Colonic mucosa (tissue), 4 donors: ENCODE measurements at places on chromosomes 7 and 10. TPM values are rescaled to one million over a fixed set of nuclear protein-coding genes. Genes with fewer than 3 reads are reported as not detected.

- no peaks in the 10 kb centered on the region for H3K27me3 ChIP-seq
- peak; percentile 23 for DNase-seq
- H3K4me1 ChIP-seq, result no peaks in the 10 kb centered on the region
- H3K4me3 ChIP-seq, result no peak overlapping the region
- H3K27ac ChIP-seq, result no peak overlapping the region
These were observed 75.1 kb downstream of the EBF3 start for GRCh38 chr10:129888784-129889616.

DNA sequence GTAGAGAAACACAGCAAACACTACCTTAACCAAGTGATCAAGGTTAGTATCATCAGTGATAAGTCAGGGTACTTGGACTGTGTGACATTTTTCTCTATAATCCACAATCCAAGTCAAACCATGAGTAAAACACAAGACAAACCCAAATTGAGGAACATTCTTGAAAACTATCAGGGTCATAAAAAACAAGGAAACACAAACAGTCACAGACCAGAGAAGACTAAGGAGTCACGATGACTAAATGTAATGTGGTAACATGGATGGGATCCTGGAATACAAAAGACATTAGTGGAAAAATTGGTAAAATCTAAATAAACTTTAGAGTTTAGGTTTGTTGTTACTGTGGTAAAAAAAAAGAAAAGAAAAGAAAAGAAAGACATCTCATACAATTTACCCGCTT lies 103.8 kb downstream of the ARMH3 start:
- no peaks in the 10 kb centered on the region for H3K4me1 ChIP-seq
- DNase-seq, result no peak
- H3K27me3 ChIP-seq, result no peaks in the 10 kb centered on the region
- no peaks in the 10 kb centered on the region for H3K36me3 ChIP-seq

DNA sequence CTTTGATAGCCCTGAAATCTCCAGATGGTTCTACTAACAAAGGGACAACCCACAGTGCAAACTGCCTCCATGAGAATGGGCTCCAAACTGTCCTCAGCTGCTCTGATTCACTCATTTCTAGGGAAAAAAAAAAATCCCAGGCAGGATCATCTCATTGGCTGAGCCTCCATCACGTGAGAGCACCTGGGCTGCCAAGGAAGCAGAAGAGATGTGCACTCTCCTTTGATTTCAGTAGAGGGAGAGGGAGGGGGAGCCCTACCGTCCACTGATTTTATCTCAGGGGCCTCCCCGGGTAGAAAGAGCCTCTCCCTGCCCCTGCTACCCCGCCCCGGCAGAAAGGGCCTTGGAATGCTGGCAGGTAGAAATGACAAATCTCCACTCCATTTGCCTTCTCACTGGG lies 725.4 kb downstream of the PHTF2 start:
- no peaks in the 10 kb centered on the region for H3K27me3 ChIP-seq
- H3K4me1 ChIP-seq, result no peaks in the 10 kb centered on the region
- no peak overlapping the region for H3K4me3 ChIP-seq
- DNase-seq, result no peak
- H3K36me3 ChIP-seq, result no peaks in the 10 kb centered on the region

DNA sequence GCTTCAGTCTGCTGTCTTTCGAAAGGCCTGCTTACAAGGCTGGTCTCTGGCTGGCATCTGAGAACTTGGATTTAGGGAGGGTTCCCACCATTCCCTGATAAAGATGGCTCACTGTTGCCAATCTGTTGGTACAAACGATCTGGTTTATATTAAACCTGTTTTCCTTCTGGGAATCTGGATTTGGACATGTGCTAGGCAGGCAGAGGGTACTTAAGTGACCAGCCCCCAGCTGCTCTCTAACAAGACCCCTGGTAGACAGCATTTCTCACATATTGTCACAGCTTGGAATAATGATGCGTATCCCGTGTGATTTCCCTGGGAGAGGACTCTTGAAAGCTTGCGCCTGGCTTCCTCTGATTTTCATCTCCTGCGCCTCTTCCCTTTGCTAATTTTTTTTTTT lies 21.6 kb downstream of the YWHAG start:
- H3K36me3 ChIP-seq, result no peaks in the 10 kb centered on the region
- H3K4me3 ChIP-seq, result no peak overlapping the region
- H3K4me1 ChIP-seq, result peaks cover 5% of the 10 kb centered on the region
- no peak overlapping the region for H3K27ac ChIP-seq
- H3K27me3 ChIP-seq, result no peaks in the 10 kb centered on the region
- no peak for DNase-seq

The OR6B1 gene
- total RNA-seq, result not detected
